ENCODE measurements at places on chromosomes 4 and X.

DNA sequence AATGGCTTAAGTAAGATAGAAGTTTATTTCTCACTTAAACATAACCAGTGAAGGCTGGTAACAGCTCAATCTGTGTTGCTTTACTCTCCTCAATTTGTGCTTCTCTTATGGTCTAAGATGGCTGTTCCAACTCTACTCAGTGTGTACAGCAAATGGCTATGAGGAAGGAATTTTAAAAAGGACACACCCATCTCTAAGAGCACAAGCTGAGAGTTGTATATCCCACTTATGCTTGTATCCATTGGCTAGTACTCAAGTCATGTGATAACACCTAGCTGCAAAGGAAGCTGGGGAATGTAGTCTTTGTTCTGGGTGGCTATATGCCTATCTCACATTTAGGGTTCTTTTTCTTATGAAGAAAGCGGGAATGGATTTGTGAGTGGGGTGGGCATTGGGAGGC is 63.3 kb downstream of the GPAT3 start:
- no peak for DNase-seq

DNA sequence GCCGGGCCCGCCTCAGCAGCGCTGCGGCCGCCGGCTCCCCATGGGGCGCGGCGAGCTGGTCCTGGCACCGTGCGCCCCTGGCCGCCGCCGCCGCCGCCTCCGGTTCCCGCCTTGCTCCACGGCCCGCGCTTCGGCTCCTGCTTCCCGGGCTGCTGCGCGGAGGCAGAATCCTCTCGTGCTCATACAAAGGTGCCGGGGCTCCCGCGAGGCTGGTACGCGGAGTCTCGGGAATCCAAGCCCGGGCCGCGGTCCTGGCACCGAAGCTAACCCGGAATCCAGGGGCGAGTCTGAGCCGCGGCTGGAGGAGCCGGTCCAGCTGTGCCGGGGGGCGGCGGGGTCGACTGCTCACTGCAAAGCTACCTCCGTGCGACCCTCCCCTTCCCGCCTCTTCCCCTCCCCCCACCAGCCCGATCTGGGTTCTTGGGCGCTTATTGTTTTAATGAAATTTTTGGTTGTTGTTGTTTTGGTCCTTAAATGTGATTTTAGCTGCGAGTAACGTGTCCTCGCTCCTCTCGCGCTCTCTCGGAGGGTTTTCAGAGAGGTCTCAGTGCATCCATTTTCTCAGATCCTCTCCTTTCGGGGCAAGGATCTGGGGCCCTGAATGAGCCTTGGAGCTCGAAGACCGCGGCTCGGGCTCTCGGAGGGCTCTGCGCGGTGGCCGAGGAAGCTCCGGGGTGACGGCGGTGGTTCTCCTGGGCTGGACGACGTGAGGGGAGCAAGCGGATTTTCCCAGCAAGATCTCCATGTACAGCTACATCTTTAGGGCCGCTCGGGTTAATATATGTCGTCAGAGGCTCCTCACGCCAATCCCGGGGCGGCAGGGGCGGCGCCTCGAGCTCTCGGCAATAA is at the start of gene HAND2:
TSS of gene HAND2 (minus strand) at position 753 of the 849 bp plus-strand sequence. CDS start 940 bp downstream, outside the sequence.
- DNase-seq, result no peak

GRCh38 chr4:70734168-70734954 is 12.6 kb downstream of the RUFY3 start:
- DNase-seq, result peak; percentile 59

GRCh38 chr4:177717407-177717806 is 275.2 kb upstream of the AGA start:
- no peak for DNase-seq

- no peak for DNase-seq
Measured at GRCh38 chr4:184265546-184266351, 48.1 kb upstream of the ENPP6 start.

GRCh38 chrX:24190500-24191156 is 41.1 kb downstream of the ZFX start:
- DNase-seq, result no peak

DNA sequence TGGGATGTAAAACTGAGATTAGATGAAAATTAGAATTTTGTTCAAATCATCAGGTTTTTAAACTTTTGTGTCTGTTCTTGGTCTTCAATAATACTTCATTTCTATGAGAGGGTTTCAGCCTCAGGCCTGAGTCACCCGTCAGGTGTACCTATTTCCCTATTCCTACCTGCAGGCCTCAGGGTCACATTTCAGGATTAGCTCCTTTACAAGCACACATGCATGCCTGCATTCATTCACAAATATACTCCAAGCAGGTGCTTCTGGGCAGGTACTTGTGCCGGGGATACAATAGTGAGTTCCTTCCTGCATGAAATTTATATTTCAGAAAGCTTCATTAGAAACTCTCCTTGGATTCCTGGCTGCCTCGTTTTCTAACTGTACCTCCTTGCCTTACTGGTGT is 114.9 kb downstream of the SHISA3 start:
- DNase-seq, result no peak

GRCh38 chrX:132369617-132370326 is 119.1 kb downstream of the MBNL3 start:
- no peak for DNase-seq

GRCh38 chrX:41512394-41512793 is 65.3 kb downstream of the NYX start:
- DNase-seq, result no peak

- DNase-seq, result no peak
Measured at GRCh38 chr4:48450740-48451139, 32.4 kb upstream of the SLC10A4 start.

DNA sequence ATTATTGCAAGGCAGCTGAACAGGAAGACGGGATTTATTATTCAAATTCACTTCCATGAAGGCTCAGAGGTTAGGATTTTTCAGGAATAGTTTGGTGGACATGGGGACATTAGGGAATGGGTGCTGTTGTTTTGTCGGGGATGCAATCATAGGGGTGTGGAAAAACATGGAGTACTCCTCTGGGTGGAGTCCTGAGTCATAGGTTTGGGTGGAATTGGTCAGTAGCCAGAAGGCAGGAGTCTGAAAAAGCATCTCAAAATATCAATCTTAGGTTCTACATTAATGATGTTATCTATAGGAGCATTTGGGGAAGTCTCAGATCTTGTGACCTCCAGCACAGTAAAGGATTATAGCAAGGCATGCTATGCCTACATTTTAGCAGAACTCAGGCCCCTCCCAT is 14.5 kb upstream of the ETNPPL start:
- no peak for DNase-seq

DNA sequence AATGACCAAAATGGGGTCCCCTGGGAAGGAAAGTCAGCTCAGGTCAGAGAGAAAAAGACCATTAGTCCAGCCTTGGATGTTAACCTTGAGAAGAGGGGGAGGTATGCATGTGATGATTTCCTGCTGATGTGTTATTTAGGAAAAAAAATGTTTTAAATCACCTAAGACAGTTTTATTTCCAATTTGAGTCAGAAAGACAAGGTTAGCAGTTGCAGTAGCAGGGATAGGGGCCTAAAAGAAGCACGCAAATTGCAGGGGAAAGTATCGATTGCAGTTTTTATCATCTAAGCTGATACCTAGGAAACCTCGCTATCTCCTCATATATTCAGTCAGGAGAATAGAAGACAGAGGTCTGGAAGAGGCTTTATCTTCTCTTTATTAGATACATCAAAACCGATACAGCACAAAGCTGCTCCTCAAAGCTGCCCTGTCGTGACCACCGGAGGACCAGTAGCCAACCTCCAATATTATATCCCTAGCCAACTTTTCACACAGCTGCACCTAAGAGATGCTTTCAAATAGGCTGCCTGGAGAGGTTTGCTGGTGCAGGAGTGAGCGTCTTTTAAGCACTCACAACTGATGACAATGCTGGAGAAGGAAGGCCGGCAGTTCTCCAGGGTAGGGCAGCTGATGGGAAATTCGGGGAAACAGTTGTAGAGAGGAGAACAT is 289.4 kb downstream of the INPP4B start:
- DNase-seq, result no peak

DNA sequence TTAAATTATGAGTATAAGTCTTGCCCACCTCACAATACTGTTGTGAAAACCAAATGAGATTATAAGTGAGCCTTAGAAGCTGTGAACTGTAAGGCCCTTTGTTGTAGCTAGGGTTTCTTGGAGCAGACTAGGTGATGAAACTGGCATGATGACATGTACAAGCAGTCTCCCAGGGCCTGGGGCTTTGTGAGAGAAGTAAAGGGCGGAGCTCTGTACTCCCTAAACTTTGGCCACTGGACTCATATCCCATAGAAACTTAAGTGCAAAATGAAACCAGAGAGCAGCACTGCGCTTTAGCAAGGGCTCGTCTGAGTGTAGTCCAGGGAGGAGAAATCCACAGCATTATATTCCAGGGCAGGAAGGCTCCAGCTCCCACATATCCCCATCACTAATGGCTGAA is 385.6 kb upstream of the FGF16 start:
- DNase-seq, result no peak

DNA sequence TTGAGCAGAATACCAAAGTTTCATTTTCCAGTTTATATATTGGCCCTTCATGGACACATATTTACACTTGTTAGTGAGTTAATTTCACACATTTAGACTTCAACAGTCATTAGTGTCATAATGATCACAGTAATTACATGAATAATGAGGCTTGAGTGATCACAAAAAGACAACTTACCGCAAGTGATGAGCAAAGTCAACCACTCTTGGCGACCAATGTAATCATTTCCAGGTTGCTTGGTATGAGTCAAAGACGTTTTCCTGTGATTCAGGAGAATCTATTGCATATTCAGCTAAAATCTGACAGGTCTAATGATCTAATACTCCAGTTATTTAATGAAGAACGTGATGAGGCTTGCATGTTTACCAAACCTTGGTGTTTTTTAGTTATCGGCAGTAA is 407.9 kb upstream of the TENM3 start:
- DNase-seq, result no peak

DNA sequence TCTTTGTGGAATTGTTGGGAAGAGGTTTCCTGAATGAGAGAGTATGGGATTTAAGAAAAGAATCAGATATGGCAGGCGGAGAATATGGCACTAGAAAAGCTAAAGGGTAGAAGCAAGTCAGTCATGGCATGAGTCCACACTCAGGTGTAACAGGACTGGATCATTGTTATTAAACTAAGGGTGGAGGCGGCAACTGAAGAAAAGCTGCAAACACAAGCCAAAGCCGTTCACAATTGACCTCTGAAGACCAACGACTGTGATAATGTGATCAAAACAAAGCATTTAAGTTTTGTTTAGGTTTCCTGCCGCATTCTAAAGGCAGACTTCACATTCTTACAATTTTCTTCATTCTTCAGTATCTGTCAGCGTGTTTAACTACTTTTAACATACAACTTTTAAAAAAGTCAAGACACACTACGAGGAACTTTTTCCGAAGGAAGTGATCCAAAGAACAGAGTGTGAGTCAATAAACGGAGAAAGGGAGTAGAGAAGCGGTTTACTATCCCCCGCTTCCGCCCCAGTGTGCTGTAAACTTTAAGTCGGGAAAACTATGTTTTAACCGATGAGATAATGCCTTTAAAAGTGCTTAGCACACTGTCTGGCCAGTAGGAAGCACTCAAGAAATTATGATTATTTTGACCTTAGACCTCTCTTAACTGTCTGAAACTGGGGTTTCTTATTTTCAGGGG is 909 bp upstream of the SLAIN2 start:
- DNase-seq, result no peak

- DNase-seq, result no peak
Measured at GRCh38 chr4:74365761-74366160, 816 bp downstream of the EREG start.

GRCh38 chrX:24575496-24575895 is 71.7 kb downstream of the PCYT1B start:
- no peak for DNase-seq

- no peak for DNase-seq
Measured at GRCh38 chr4:25929298-25929686, 15.3 kb downstream of the SMIM20 start.

DNA sequence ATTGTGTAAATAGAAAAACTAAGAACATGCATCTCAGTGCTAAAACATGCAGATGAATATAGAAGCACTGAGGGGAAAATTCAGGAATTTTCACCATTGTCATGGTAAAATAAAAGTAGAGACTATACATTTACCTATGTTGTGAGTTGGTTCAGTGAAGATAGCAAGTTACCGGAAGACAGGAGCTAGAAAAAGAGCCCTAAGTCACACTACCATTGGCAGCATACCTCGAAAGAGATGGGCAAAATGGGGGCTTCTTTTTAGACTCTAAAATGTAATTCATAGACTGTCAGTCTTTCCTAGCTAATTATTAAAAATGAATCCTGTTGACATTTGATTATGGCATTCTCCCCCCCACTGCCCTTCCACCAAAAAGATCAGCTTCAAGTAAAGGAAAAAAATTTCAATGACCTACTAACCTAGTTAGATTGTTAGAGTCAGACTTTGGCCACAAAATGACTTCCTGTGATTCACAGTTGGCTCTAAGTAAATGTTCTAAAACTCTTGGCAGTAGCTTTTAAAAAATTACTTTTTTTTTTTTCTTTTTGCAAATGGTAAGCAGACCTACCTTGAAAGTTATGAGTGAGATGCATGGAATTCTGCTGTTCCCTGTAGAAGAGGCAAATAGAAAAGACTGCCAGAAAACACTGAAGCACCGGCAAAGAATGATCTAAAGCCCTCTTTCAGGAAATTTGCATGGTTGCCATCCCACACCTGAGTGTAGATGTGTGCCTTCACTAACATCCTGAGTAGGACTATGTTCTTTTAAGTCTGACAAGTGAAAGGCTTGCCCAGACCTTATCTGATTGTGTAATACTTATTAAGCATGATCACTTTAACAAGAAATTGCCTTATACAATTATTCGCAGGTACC is 26.4 kb upstream of the ARSJ start:
- DNase-seq, result peak; percentile 53

- DNase-seq, result no peak
Measured at GRCh38 chrX:8867406-8867805, 66.2 kb upstream of the FAM9A start.

DNA sequence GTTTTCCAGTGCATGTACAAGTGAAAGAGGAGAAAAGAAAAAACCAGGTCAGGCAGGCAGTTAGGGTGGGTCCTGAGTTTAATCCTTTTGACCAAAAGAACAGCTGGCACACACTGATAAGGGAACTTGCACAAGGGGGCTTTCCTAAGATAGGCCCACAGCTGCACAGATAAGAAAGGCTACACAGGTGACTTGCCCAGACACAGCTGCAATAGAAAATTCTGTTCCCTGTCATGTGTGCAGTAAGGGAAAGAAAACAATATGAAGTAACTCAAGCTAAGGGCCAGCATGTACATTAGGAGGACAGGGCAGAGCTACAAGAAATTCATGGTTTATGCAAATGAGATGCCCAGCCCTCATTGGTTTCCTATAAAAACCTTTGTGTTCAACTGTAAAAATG is 32.9 kb downstream of the LUZP4 start:
- no peak for DNase-seq
